GM12878 (cell line): ENCODE measurements at places on chromosomes 5 and 9. TPM values are rescaled to one million over a fixed set of nuclear protein-coding genes. Genes with fewer than 3 reads are reported as not detected.
A peak's percentile ranks its signal among the peaks of the same experiment; 100 is the strongest.

- no peak for DNase-seq
Measured at GRCh38 chr9:86858009-86858408, 89.3 kb downstream of the GAS1 start.

DNA sequence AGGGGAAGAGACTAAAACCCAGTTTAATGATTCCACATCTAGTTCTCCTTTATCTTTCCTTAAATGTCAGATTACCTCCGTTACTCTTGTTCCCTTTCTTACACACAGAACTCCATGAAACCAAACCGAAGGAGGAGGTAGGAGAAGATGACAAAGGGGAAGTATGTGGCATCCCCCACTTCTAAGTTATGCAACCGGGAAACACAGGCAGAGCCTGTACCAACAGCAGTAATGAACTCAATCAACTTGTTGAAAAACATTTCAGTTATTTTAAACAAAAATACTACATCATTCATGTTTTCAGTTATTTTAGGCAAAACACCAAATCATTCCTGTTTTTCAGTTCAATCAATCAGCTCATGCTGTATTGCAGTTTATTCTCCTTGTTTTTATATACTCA lies 101.8 kb downstream of the PCSK1 start:
- DNase-seq: no peak

DNA sequence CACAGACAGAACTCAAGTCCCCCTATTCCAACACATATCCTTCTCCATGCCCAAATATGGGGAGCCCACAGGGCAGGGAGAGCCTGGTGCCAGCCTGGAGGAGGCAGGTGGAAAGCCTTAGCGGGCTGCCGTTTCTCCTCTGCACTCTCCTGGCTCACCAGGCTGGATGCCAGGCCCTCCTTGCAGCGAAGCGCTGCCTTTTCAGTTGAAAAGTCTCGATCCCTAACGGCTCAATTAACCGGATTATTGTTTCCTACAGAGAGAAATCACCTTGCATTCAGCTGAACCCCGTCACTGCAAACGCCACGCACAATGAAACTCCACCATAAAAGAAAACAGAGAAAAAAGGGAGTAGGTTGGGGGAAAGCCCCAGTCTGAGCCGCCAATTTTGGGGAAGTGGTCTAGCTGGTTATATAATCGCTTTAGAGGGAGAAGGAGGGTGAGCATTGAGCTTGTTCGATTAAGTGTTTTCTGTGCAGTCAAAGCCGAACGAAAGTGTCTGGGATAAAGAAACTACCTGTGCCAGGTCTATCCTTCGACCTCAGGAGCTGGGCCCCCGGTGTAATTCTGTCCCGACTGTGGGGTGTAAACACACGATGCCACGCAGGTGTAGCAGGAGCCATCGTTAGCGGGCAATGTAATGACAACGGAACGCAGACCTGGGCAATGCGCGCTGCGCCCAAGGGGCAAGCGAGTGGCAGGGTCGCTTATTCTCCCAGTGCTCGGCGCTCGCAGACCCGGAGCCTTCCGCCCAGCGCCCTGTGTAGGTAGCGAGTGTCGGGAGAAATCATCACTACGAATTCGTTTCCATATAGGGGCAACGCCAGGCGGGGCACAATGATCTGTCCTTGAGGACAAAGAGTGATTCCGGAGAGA lies 3.8 kb downstream of the BARHL1 start:
- no peak for DNase-seq

DNA sequence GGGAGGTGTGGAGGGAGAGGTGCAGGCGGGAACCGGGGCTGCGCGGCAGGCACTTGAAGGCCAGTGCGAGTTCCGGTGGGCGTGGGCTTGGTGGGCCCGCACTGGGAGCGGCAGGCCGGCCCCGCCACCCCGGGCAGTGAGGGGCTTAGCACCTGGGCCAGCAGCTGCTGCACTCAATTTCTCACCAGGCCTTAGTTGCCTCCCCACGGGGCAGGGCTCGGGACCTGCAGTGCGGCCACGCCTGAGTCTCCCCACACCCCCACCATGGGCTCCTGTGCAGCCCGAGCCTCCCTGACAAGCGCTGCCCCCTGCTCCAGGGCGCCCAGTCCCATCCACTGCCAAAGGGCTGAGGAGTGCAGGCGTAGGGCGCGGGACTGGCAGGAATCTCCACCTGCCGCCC lies 284.5 kb downstream of the DEPDC1B start:
- no peak for DNase-seq

DNA sequence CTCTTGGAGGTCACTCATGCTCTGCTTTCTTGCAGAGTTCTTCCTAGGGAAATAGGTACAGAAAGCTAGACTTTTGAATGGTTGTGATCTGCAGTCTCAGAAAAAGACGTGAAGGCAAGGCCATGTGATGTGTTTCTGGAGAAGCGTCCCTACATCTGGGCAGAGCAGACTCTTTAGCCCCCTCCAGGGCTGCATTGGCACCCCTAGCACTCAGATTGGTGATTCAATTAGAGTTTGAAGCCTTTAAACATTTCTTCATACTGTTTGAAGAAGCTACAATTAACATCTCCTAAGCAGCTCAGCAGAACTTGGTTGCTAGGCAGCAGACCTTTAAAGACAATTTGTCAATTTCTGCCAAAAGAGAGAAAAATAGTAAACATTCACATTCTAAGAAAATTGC lies 21.6 kb downstream of the JADE2 start:
- no peak for DNase-seq

DNA sequence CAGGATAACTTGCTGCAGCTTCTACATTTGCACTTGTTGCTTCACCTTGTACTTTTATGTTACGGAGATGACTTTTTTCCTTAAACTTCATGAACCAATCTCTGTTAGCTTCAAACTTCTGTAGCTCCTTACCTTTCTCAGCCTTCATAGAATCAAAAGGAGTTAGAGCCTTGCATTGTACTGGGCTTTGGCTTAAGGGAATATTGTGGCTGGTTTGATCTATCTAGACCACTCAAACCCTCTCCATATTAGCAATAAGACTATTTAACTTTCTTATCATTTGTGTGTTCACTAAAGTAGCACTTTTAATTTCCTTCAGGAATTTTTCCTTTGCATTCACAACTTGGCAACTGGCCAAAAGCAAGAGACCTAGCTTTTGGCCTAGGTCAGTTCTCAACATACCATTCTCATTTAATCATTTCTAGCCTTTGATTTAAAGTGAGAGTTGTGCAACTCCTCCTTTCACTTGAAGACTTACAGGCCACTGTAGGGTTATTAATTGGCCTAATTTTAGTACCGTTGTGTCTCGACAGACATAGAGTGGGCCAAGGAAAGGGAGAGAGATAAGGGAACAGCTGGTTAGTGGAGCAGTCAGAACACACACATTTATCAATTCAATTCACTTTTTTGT lies 63.7 kb downstream of the SHOC1 start:
- DNase-seq: no peak

DNA sequence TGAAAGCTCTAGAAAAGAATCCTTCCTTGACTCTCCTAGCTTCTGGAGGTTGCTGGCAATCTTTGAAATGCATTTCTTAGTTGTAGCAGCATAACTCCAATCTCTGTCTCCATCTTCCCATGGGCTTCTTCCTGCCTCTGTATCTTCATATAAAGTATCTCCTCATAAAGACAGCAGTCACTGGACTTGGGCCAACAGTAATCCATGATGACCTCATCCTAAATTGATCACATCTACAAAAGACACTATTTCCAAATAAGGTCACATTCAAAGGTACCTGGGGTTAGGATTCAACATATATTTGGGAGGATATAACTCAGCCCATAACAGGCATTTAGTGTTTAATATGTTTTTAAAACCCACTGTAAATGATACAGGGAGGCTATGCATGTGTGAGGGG lies 123.3 kb downstream of the MLLT3 start:
- DNase-seq: no peak

DNA sequence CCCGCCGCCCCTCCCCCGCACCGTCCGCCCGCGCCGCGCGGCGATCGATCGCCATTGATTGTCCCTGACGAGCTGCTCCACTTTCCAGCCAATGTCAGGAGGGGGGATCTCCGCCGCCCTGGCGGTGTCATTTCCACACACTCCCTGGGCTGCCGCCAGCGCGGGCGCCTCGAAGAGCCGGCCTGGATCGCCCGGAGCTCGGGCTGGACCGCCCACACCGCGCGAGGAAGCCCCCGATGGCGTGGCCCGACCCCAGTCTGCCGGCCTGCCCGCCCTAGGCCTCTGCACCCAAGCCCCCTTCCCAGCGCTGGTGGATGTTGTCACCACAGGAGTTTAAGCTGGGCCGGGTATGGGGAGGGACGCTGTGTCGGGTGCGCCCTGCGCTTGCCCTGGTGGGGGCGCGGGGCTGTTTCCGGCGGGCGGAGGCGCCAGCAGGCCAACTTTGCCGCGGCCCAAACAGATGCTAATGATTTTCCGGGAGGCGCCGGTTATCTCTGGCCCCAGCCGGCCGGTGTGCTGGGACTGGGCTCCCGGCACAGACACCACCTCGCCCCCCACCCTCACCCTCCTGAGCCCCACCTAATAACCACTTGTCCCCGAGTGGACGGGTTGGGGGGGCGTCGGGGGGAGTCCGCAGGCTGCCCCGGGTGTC lies 10.6 kb upstream of the CXXC5 start:
- DNase-seq: no peak

- no peak for DNase-seq
Measured at GRCh38 chr9:3719286-3719685, 193.5 kb upstream of the RFX3 start.

DNA sequence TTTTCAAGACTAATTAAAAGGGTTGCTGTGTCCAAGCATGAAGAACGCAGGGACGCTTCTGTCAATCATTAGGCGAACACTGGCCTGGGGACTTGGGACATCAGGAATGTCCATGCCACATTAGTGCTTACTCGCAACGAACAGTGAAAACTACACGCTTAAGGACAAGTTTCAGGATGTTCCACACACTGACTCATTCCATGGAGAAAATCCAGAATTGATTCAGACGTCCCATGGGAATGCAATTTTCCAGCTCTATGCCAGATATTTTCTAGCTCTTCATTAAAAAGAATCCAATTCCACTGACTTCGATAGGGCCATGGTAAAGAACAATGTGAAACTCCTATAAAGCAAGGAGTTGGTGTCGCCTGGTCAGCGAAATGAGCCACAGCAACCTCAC lies 98.2 kb downstream of the CAMSAP1 start:
- no peak for DNase-seq

DNA sequence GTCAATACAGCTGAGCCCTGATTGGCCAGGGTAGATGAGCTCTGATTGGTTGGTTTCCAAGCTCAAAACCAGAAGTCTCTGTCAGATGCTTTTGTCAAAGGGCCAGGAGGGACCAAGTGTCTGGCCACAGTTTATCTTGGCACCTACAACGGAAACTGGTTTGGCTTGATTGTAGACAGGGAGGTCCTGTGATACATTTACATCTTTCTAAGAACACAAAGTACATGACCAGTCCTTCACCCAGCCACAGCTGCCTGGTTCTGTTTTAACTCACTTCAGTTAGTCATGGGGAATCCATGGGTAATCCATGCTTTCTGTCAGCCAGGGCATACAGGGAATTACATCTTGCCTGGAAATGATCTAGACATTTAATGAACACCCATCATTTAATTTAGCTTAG lies 171.2 kb downstream of the SLC12A2 start:
- DNase-seq: no peak

DNA sequence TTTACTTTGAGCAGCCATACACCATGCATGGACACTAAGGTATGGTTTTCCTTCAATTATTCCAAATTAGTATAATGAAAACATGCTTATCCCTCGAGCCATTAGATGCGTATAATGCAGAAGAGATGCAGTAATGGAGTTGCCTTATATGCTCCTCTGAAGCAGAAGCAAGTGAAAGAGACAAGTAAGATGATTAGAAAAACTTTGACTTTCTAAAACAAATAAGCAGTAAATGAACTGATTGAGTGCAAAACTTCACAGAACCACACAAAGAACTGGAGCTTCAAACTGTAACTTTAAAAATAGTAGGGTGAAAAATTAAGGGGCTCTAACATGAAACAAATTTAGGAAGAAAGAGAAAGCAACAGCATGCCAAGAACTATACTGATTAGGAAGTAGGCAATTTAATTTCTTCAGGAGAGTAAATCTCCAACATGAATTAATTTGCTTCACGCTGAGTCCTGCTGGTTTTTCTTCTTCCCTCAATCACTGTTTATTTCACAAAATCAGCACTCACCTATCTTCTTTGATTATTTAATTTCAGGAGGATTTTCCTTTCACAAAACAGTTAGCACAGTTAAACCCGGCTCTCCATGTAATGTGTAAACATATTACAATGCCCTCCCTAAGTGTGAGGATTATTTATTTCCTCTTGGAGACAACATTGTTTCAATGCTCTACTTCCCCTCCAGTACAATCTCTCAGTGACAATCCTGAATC lies 90.3 kb upstream of the PAM start:
- DNase-seq: no peak

DNA sequence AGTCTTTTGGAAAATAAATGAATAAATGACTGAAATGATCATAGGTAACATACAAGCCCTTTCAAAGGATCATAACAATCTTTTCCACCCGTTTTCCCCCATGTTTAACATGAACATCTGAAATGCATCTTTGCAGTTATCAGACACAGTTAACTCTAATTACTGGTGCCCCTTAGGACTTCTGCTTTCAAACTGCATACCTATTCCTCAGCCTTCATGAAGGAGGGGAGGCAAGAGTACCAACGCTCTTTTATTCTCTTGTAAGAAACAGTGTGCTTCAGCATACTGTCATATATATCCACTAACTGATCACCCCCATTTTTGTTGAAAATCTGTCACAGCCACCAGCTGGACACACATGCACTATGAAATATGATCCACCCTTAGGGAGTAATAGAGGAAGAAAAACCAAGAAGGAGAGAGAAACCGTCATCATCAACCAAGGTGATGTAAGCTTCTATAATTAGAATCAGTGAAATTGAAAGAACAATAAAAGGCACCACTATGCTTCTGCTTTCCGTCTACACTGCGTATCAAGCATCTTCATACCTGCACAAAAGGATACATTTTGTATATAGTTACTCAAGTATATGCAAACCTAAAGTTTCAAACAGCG lies 98.7 kb downstream of the RAPGEF6 start:
- peak; percentile 66 for DNase-seq

DNA sequence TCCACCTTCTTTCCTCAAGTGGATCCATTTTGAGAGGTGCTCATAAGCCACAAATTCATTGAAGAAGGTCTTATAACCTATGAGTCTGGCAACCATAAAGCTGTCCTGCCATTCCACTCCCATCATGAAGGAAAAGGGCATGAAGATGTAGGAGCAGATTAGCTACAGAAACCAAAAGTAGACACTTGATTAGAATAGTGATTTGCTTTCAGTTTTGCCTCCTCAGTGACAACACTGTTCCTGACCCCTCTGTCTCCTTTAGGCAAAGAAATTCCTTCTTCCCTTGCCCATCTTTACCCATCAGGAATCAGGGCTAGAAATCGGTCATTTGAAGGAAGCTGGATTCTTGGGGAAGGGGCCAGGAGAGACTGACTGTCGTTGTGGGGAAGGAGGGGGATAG lies 55.2 kb downstream of the SLC28A3 start:
- no peak for DNase-seq

The SLCO6A1 gene
- not detected in 2 replicates for total RNA-seq

The SPINK6 gene
- not detected in 2 replicates for total RNA-seq

The RFESD gene
- total RNA-seq: 2.9 and 5.7 TPM in 2 replicates

The C9orf57 gene
- not detected in 2 replicates for total RNA-seq

The SLC4A9 gene
- total RNA-seq: 0.05 TPM in 1 of 2 replicates, not detected in the other

The IL5 gene
- total RNA-seq: not detected in 2 replicates

The MARCOL gene
- total RNA-seq: not detected in 2 replicates

The CEP72 gene
- total RNA-seq: 13.5 and 13.7 TPM in 2 replicates

The ZNF454 gene
- total RNA-seq: not detected in 2 replicates
